NCI-H2029 (cell line): ENCODE measurements at places on chromosomes 6 and 20.

DNA sequence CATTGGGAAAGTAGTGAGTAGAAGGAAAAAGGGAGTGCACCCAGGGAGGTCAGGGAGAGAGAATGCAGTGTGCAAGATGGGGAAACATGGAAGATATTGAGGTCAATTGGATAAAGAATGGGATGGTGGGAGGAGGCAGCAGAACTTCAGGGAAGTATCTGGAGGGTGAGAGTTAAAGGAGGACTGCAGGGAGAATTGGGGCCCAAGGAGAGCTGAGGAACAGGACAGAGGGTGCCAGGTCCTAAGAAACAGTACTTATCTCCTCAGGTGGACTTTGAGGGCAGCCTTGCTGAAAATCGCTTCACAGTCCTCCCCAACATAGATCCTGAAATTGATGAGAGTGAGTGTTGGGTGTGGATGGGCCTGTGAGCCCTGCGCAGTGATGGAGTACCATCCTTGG, 4.2 kb upstream of the SAPCD1 start:
- DNase-seq, result no peak

DNA sequence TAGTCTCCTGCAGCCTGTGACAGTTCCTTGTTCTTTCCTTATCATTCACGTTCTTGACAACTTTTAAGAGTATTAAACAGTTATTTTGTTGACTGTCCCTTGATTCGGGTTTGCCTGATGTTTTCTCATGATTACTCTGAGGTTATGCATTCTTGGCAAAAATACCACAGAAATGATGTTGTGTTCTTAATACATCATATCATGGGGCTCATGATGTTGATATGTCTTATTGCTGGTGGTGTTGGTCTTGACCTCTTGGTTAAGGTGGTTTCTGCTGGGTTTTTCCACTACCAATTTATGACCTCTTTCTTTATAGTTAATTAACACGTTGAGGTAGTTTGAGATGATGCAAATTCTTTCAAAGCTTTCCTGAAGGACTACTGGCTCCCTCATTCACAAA, 59.1 kb downstream of the ZHX3 start:
- no peak for DNase-seq

DNA sequence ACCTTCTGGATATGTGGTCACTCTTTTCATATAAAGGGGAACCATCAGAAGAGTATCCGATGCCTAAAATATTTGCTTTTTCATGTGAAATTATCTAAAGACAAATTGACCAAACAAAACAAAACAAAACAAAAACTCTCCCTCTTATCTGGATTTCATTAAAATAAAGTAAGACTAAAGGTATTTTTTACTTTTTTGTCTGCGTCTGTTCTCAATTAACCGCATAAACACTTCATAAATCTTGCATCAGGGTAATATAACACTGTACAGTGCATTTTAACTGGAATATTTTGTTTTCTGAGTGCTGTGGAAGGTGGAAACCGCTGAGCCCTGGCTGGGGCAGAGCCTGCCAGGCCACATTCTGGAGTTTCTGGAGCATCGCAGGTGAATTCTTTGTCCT, 234.1 kb upstream of the ZFP64 start:
- no peak for DNase-seq

DNA sequence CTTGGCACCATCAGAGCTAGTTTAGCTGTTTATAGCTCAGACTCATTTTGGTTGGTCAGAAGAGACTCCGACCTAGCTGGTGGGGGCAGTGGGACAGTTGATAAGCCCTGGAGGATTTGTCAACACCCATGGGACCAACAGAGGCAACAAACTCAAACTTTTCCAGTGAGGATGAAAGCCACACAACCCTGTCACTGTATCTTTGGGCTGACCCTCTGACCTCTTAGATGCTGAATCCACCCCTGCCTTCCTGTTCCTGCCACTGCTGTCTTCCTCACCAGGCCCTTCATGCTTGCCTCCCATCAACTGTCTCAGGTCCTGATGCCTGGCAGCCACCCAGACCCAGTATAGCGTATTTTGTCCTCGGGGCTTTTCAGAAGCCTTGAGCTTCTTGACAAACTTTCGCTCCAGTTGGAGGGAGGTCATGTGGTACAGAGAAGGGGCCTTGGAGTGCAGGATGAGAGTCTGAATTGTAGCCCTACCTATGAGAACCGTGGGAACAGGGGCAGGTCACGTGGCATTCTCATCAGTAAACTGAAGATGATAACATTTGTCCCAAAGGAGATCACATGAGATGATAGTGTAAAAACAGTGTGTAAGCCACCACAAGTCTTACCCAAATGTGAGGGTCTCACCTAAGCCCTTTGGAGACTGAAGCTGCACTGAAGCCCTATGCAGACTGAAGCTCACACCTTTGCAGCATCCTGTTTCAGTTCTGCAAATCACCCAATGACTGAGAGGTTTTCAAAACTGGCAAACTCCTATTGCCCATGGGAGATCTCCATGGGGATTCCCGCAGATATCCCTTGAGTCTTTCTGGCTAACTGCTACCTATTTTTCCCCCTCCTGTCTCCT, 72.0 kb upstream of the F13A1 start:
- DNase-seq, result no peak

DNA sequence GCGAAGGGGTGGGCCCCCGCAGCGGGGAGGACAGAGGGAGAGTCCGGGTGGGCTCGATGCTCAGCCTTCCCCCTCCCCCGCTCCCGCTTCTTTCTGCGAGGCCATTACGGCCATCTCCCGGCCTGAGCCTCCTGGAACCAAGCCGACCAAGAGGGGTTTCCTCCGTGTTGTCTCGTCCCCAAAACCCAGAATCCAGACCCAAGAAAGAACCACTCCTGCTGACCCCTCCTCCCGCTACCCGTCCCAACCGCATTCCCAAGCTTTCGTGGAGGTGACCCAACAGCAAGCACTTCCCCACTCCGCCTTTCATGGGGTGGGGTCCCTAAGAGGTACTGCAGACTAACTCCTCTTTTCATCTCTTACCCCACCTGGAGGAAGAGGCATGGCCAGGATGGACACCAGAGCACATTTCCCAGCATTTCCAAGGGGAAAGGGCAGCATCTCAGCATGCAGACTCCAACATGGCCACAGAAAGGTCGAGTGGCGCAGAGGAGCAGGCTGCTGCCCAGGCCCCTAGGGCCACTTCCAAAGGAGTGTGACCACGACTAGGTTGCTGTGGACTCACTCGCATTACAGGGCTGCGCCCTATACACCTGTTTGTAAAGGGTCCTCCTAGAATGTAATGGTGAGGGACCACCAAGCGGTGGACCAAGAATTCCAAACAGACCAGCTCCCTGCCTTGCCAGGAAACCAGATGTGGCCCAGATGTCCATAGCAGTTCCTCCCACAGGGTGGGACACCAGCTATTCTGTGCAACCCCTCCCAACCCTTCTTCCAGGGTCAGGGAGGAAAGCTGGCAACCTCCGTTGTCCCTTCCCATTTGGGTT, 53.4 kb downstream of the MRPL14 start:
- DNase-seq, result no peak

DNA sequence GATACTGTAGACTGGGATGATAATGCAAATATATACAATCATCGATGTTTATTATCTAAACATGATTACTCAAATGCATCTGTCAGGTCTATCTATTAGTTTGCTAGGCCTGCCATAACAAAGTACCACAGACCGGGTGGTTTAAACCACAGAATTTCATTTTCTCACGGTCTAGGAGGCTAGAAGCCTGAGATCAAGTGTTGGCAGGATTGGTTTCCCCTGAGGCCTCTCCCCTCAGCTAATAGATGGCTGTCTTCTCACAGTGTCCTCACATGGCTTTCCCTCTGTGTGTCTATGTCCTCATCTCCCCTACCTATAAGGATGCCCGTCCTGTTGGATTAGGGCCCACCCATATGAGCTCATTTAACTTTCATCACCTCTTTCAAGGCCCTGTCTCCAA, 512.6 kb upstream of the SLC35B3 start:
- no peak for DNase-seq

DNA sequence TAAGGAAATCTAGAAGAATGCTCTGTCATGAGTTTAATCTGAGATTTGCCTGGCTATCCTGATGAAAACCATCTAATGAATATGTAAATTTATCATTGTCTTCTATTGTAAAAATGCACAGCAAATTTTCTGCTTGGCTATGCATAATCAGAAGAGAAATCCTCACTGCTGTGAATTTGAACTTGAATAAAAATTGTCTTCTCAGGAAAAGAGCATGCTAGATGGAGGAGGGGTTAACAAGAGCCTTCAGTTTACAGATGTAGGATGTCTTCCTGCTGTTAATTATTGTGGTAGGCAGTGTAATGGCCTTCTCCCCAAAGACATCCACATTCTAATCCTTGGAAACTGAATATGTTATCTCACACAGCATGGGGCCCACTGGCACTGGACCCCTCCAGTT, 45.8 kb downstream of the ANKEF1 start:
- no peak for DNase-seq

GRCh38 chr6:158605266-158605878, 39.2 kb downstream of the DYNLT1 start:
- peak; percentile 22 for DNase-seq

DNA sequence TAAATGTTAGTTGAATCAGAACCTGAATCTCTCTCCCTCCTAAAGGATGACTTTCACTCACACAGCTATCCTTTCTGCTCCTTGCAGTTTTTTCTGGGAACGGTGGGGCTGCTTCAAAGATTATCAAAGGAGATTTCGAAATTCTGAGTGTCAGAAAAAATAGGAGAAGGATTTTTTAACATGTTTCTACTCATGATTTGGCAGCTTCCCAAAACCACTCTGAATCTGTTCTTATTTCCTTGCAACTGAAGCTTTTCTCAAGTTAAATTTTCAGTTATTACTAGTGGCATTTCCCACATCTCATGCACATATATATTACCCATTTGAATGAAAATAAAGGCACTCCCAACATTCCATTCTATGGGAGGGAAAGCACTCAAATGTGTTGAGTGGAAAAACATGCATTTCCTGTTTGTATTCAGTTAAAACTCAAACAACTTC, 123.6 kb downstream of the LCA5 start:
- no peak for DNase-seq

GRCh38 chr6:79430913-79431536, 106.2 kb downstream of the LCA5 start:
- DNase-seq, result no peak

- DNase-seq, result no peak
Observed at GRCh38 chr6:141169419-141169818, 963.3 kb upstream of the GJE1 start.

- no peak for DNase-seq
Observed at GRCh38 chr6:151137542-151137941, 102.2 kb upstream of the AKAP12 start.

GRCh38 chr20:50514750-50515149, 4.6 kb downstream of the PTPN1 start:
- DNase-seq, result no peak

DNA sequence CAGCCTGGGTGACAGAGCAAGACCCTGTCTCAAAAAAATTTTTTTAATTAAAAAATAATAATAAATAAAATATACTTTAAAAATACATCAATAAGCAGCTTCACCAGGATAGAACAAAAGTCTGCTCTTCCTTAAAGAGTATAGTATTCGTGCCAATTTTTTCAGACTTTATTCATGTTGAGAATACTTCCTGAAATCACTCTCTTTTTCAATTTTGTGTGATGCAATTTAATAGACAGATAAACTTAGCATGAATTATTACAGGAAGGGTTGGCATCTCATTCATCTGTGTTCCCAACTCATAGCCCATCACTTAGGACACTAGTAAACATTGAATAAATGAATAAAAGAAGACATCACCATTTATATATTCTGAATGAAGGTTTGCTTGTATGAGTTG, 52.4 kb downstream of the IPCEF1 start:
- DNase-seq, result no peak

GRCh38 chr6:147506704-147507114, 1.8 kb upstream of the SAMD5 start:
- DNase-seq, result no peak
